ENCODE measurements at places on chromosomes 6 and 20.

- DNase-seq: no peak
These were observed 142.9 kb downstream of the HIVEP2 start for GRCh38 chr6:142802124-142802523.

- no peak for DNase-seq
These were observed 6.6 kb upstream of the ZBTB22 start for GRCh38 chr6:33324125-33324524.

DNA sequence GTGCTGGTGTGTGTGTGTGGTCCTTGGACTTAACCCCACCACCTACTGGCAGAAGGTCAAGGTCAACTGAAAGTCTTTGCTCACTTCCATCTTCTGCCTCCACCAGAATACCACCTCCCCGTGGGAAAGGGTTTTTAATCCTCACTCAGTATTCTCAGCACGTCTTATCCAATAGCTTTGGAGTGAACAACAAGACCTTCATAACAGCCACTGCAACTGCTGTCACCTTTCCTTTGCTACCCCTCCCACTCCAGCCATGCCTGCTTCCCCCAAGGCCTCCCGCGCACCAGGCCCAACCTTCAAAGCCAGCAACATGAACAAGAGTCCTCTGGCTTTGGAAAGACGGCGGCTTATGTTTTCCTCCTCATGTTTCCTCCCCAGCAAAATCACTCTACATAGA, 787 bp upstream of the BTN2A2 start:
- no peak for DNase-seq

- DNase-seq: no peak
These were observed 11.2 kb downstream of the GNAS-AS1 start for GRCh38 chr20:58839474-58839874.

- no peak for DNase-seq
These were observed 63.5 kb upstream of the ADGRF1 start for GRCh38 chr6:47105469-47106178.

DNA sequence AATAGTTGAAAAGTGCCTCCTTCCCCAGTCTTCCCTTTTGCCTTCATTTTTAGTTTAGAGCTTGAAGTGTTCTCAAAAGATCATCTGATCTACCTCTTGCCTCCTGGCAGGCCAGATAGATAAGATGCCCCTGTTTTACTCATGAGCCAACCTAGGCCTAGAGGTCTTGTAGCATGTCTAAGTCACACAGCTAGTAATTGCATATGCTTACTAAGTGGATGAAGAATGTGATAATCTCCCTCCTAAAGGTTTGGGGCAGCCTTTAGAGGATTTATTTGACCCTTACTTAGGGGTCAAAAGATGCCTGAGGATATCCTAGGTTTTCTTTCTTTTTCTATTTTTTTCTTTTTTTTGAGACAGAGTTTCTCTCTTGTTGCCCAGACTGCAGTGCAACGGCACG, 2.1 kb downstream of the C6orf141 start:
- no peak for DNase-seq

DNA sequence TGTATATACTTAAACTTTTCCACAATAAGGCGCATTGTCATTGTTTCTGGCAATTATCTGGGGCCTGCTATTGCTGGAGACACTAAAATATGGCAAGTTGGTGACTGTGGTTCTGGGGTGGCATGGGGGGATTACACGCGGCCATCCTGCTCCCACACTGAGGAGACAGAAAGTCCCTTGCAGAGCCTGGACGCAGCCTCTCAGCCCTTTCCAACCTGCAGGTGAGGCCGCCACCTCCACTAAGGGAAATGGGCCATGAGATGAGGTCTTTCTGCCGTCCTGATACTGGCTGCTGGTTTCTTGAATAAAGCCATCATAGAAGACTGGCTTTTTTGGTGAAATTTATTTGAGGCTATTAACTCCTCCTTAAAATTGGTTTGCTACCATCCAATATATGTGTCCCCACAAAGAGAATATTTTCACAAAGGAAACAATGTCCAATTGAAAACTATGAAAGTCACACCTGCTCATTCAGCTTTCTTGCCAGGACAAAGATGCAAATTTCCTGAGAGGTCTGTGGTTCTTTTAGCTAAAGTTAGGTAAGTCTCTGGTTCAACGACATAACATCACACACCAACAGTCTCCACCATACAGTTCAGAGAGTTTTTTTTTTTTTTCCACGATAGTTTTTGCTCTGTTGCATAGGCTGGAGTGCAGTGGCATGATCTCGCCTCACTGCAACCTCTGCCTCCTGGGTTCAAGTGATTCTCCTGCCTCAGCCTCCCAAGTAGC, 13.0 kb downstream of the TXNDC5 start:
- no peak for DNase-seq

DNA sequence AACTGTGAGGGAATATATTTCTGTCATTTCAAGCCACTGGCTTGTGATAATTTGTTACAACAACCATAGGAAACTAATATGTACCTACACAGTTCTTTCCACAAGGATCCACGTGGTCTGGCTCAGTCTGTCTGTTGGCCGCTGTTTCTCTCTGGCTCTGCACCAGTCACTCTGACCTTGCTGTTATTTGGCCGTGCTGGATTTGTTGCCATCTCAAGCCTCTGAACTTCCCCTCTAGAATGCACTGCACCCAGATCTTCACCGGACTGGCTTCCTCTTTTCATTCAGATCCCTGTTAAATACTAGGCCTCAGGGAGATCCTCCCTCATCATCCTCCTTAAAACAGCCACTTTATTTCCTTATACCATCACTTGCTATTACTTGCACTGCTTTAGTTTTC, 446.8 kb downstream of the TFAP2B start:
- DNase-seq: no peak

DNA sequence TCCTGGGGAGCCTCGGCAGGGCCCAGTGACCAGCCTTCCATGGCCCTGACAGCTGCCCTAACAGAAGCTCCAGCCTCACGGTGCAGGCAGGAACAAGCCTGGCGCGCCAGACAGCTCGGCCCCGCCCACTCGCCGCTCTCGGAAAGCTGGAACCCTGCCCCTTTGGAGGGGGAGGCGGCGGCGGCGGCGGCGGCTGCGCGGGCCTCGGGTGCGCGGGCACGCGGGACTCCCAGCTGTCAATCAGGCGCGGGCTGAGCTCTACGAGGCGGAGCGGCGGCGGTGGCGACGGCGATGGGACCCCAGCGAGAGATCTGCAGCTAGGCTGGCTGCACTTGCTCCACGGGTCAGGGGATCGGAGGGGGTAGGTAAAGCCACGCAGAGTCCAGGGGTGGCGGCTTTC, at the start of gene NRSN1:
NRSN1 (plus strand) TSS at position 236 of the 400 bp plus-strand sequence. CDS start 8,113 bp downstream, outside the sequence.
- DNase-seq: peak; percentile 23

DNA sequence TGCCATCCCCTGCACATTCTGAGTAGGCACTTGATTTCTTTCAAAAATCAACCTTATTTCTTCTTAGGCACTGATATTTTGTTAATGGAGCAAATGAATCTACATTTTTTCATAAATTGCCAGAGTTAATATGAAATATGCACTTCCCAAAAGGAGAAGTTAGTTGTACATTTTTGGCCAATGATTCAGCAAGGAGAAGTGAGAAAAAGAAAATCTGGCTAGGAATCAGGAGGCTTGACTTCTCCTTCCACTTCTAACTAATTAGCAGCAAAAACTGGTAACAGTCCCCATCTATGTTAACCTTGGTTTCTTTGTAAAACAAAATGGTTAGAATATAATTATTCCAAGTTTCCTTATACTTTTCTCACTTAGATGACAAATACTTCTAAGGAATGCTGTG, 7.0 kb upstream of the DSE start:
- no peak for DNase-seq
